Activated CD4-positive, alpha-beta T cell treated with anti-CD3 and anti-CD28 coated beads, Interleukin-2, amount 50 U/mL, for 48 hours (primary cell): ENCODE measurements at places on chromosomes 2 and 18.

GRCh38 chr2:152319822-152320570, 15.0 kb upstream of the FMNL2 start:
- DNase-seq = no peak

- DNase-seq = no peak
Measured at GRCh38 chr2:100853909-100854810, 34.2 kb downstream of the NPAS2 start.

GRCh38 chr2:196697825-196698224, 58.3 kb downstream of the CCDC150 start:
- DNase-seq = no peak

GRCh38 chr2:242022550-242023290, 153.2 kb downstream of the RTP5 start:
- no peak for DNase-seq

- no peak for DNase-seq
Measured at GRCh38 chr2:189016311-189016861, 42.2 kb downstream of the COL3A1 start.

GRCh38 chr18:40382197-40382596, 1572.8 kb upstream of the PIK3C3 start:
- DNase-seq = no peak

- DNase-seq = no peak
Measured at GRCh38 chr18:9902832-9903231, 11.0 kb upstream of the VAPA start.

DNA sequence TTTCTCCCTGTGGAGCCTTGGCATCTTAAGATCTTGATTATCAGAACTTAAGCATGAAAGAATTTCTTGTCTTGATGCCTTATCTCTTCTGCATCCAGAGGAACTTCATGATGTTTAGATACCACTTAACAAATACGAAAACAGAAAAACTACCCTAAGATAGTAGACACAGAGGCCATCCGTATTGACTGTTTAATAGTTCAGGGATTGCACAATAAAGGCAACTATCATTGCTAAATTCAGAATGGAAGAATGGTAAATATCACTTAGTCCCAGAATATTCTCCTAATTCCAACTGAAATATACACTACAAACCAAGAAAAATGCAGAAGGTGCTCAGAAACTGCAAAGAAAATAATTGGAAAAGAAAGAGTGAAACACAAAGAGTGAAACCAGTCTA, 214.6 kb upstream of the VWC2L start:
- DNase-seq = no peak

DNA sequence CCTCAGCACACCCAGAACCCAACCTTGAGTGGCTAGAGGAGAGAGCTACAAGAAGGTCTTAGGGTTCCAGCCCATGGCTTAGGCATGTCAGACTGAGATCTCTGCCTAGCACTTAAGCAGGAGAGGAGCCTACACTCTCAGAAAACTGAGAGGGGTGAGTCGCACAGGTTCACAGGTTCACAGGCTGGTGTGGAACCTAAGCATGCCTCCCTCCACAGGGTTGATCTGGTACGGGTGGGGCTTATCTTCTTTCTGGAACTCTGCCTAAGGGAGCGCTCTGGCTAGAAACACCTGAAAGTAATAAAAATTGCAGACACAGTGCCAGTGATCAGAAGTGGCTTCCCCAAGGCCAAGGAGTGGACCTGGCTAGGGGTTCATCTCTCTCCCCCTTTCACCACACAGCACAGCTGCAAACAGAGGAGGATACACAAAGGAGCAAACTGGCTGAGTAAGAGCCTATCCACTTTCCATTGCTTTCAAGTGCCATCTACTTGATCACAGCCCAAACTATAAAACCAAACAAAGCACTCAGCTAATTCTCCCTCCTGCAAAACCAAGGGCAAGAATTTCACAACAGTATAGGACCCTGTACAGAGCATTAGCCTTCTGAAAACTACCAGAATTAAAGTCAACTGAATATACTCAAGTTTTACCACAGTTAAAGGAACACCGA, 481.9 kb upstream of the SETBP1 start:
- no peak for DNase-seq

- no peak for DNase-seq
Measured at GRCh38 chr18:8215741-8216140, 393.5 kb upstream of the RAB12 start.
